ENCODE measurements at places on chromosomes 3 and 15.

GRCh38 chr3:126394977-126395321 lies 240 bp downstream of the CFAP100 start:
- DNase-seq: no peak

DNA sequence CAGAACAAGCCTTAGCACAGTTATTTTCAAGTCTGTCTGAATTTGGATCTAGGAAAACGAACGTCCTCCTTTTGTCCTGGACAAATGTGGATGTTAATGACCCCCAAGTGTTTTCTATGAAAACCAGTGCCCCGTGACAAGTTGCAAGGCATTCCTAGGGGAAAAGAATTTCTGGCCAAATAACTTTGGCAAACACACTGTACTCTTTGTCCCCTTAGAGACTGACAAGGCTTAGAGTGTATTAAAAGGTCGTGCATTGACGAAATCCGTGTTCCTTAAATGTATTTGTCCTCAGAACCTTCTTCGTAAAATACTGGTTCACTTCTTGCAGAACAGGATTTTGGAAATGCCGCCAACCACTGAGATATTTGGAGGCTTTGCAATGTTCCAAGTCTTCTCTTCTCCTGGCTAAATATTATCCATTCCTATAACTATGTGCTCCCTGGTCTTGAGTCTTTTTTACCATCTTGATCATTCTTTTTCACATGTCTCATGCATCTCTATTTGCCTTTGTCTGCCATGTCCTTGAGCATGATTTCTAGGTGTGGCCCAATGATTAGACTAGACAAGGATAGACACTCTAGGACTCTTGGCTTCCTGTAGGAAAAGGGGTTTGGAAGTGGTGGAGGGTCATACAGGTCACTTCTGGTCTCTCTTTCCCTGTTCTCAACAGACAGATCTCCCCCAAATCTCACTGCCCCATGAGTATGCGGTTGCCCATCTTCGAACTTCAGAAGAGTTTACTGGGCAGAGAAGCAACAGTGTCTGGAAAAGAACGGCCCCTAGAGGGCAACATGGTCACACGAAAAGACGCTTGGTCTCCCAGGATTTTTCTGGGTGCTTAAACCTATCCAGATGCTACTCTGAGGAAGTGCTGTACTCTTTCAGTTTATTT lies 117.5 kb downstream of the EDEM1 start:
- peak; percentile 67 for DNase-seq

GRCh38 chr15:65208647-65209046 lies 2.6 kb downstream of the CILP start:
- no peak for DNase-seq

DNA sequence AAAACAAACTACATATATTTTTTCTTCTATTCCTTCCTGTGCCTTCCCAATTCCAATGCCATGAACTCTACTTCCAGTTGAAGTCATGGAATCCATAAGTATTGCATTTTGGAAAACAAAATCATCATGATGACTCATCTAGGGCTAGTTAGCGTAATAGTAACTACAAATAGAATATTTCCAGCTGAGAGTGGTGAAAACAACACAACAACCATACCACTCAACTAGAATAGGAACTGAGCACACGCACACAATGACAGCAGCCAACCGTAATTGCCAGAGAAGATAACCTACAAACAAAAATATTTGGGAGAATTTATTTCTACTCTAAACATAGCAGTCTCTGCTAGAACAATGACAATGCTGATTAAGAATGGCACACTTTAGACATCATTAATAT lies 225.9 kb downstream of the FGF12 start:
- no peak for DNase-seq

- peak; percentile 12 for DNase-seq
Measured at GRCh38 chr3:59052803-59053411, 3.1 kb upstream of the CFAP20DC start.

- no peak for DNase-seq
Measured at GRCh38 chr3:6580808-6581207, 280.1 kb upstream of the GRM7 start.

DNA sequence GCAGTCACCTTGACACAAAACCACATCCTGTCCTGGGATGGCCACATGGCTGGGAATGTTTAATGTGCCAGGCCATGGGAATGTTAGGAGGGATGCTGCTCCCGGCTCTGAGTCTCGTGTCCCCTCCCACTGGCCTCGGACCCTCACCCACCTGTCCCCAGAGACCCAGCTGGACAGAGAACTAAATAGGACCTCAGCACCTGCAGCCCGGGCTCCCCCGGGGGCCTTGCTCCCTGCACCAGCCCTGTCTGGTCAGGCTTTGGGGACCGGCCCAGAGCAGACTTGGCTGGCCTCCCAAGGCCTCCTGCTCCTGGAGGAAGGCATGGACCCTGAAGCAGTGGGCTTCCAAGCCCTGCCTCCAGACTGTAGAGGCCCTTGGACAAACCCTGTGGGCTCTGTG lies 100.0 kb upstream of the IQSEC1 start:
- DNase-seq: no peak

DNA sequence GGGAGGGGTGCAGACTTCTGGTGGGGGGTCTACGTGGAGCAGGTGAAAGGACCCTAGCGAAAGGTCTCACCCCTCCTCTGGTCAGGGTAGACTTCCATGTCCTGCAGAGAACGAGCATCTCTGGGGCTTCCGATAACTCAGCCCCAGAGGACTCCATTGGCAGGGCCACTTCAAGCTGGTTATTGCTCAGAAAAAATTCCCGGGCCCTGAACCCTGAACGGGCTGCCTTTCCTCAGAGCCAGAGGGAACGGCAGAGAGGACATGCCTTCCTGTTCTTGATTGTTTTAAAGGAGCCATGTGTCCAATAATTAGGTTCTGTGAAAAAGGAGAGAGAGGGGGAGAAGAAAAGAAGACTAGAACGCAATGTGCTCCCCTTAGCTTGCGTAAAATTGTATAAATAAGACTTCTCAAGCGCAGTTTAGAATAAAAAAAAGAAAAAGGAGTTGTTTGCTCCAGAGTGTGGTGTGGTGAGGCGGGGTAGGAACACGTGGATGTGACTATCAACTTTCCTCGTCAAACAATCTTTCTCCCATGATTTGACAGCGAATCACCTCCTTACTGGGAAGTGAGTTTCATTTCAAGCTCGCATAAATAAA lies 193.4 kb upstream of the UBE2E1 start:
- DNase-seq: no peak

DNA sequence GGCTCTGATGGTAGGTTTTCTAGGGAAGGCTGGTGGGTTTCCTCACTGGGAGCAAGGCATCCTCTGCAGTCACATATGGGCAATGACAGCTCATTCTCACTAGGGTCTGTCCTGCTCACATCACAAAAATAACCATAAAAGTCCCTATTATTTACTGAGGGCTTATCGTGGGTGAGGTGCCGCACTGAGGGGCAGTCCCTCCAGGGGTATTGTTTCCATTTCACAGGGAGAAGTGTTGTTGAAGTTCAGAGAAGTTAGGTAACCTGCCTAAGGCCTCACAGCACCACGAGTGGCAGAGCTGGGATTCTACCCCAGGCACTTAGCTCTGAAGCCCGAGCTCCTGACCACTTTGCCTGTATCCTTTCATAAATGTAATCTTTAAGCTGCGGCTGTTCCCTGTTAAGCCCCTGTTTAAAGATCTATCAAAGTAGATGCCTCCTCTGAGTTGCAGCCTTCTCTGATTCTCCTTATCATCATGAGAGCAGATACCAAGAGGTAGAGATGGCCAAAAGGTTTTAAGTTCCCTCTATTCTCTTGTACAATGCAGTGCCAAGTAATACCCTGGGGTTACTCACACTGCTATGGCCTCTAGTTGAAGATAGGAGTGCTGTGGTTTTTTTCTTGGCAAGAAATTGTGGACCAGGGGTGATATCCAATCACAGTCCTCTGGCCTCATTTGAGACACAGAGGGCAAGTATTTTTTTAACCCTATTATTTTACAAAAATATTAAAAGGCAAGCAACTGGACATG lies 107.0 kb downstream of the RPLP1 start:
- DNase-seq: no peak

GRCh38 chr3:80533553-80533952 lies 765.8 kb upstream of the ROBO1 start:
- no peak for DNase-seq

GRCh38 chr3:169627073-169627472 lies 36.4 kb downstream of the MECOM start:
- DNase-seq: no peak

DNA sequence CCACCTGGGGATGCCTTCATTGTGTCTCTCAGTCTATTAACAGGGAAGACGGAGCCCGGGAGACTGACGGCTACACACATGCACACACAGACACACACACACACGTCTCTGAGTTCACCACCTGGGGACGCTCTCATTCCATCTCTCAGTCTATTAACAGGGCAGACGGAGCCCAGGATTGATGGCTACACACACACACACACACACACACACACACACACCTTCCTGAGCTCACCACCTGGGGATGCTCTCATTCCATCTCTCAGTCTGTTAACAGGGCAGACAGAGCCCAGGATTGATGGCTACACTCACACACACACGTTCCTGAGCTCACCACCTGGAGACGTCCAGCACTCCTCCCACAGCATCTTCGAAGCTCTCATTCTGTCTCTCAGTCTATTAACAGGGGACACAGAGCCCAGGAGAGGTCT lies 143.9 kb downstream of the OR4M2 start:
- DNase-seq: peak; percentile 23

GRCh38 chr3:77913524-77914174 lies 873.8 kb downstream of the ROBO2 start:
- DNase-seq: no peak

DNA sequence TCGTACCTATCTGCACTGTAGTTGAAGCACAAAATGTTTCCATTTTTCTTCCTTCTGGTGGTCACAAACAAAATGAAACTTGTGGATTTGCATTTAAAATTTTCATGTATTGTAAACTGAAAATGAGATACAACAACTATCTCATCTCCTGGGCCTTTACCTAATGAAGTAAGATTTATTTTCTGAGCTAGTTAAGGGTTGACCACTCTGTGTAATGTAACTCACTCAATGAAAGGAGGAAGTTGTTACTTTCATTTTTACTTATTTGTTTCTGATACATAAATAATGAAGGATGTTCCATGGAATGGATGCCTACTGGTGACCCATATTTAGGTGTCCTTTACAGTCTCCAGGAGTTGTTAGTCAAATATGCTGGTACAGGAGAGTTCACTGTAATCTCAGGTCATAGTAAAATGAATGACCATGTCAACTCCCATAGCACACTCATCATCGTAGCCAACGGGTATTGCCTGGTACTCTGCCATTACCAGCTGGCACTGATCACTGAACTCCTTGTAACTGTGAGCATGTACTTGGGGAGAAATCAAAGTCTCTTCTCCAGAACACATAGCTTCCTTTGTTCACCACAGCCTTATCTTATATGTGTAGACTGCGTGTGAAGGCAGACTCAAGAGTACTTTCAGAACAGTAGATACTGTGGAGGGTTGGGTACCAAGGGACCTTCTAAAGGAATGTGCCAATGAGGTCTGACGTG lies 474.2 kb upstream of the ROBO2 start:
- no peak for DNase-seq

GRCh38 chr3:86797946-86798345 lies 193.0 kb downstream of the VGLL3 start:
- DNase-seq: no peak
